ENCODE measurements at places on chromosomes 5 and 9. TPM values are rescaled to one million over a fixed set of nuclear protein-coding genes. Genes with fewer than 3 reads are reported as not detected.

GRCh38 chr9:90176901-90177300 lies 465.7 kb downstream of the DIRAS2 start:
- DNase-seq = no peak

- peak; percentile 28 for DNase-seq
Measured at GRCh38 chr9:115945009-115945431, 208.6 kb upstream of the PAPPA start.

- DNase-seq = no peak
Measured at GRCh38 chr5:34900652-34901051, 14.7 kb downstream of the RAD1 start.

DNA sequence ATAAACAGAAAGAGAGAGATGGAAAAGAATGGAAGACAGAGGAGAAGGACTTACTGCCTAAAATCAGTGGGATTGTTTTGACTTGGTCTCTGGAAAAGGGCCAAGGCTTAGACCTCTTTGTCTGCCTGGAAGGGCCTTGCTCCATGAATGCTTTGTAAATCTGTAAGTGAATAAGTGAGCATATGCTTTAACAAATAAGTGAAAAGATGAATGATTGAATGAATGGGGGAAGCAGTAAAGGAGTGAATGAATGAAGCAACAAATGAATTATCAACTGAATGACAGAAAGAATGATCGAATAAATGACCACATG lies 5.5 kb downstream of the KCNIP1 start:
- DNase-seq = no peak

DNA sequence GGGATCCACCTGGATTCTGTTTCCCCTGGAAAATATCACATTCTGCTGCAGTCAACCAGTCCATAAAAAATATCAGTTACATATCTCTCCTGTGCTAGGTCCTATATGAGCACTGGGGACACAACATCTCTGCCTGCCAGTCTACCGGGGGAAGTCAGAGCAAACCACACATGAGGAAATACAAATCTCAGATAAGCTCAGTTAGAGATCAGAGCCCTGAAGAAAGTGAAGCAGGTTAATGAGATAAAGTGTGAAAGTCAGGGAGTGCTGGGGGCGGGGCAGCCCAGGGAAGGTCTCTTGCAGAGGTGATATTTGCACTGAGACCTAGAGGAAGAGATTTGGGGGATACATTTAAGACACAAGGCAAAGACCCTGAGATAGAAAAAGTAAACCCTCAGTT lies 67.8 kb upstream of the SLC1A1 start:
- DNase-seq = no peak

DNA sequence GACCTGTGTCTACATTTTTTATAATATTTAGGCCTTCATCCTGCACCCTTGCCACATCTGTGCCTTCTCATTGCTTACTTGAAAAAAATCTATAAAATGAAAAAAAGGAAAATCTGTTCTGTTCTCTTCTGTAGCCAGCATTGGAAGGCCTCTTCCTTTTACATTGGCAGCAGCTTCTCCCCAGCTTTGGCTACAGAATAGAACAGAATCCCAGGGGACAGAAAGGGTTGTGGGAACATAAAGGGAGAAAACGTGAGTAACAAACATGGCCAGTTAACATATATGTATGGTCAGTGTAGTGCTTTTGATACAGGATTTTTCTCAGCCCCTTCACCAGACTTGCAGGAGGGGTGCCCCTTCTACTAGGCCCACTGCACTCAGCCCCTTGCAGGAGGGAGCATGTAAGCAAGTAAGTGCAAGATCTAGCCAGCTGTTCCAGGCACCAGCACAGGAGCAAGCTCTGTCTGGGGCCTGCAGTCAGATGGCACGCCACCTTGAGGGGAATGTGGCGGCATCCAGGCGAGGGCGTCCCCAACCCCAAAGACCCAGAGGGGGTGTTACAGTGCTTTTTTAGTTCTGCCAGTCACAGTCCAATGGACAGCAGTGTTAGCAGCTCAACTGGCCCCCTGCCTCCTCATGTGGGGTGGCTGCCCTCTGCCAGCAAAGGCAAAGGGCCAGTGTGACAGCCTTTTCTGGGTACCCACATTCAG lies 330.5 kb upstream of the ZNF462 start:
- no peak for DNase-seq

- no peak for DNase-seq
Measured at GRCh38 chr9:130765137-130766020, 69.7 kb upstream of the ABL1 start.

DNA sequence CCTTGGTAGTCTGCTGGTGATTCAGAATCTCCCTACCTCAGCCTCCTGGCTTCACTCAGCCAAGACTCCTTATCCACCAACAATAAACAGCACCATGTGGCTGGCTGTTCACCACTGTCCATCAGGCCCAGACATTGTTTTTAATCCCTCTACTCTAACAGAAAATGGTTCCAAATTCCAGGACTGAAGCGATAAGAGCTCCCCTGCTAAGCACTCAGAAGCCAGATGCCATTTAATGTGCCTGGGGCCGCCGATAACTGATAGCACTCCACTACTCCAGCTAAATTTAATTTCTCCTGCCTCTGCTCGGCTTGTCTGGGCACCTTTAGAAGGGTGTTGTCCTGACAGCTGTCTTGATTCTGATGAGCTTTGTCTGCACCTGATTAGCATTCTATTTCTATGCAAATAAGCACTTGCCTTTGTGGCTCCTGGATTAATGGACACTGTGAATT lies 47.1 kb downstream of the ZNF622 start:
- DNase-seq = peak; percentile 47

DNA sequence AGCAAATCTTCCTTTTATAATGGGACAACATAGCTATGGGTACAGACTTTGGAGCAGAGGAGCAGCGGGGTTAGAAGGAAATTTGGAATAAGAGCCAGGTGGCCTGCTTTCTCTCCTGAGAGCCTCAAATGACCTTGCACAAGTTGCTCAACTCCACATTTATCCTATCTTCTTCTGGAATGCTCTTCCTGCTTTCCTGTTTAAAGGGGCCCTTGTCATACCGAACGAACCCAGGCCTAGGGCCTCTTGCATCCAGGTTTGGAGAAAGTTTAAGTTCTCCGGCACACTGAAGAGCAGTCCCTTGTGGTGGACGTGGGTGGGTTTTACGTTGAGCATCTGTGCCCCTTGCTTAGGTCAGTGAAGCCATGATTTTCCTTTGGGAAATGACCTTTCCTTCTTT lies 197.9 kb upstream of the NR3C1 start:
- no peak for DNase-seq

DNA sequence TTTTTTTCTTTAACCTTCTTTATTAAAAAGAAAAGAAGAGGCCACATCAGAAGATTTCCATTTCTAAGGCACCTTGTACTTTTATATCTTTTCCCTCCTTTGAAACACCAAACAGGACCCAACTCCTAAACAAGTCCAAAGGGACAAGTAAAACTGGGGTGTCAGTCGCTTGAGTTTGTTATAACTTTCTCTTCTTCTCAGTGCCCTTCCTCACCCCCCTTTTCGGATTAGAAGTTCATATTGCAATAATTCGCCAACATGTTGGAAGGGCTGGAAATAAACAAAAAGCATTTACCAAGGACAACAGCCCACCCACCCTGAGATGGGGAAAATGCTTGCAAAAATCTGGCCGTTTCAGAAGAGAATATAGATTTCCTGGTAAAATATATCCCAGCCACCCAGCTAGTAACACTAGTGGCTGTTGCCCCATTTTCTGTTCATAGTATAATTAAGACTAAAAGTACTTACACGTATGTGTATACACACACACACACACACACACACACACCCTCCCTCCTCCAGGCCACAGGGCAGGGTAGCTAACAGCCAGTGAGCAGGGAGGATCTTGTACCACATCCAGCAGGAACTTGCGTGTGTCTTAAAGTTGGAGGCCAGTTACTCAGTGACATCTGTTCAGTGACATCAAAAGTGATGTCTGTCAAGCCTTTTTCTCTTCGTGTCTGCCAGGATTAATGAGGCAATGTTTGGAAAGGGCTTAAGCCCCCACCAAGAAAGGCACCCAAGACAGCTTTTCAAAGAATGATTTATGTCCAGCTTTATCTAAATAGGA lies 149.1 kb upstream of the KLF4 start:
- DNase-seq = peak; percentile 72

- DNase-seq = no peak
Measured at GRCh38 chr9:137048655-137049543, 2.9 kb upstream of the NPDC1 start.

- no peak for DNase-seq
Measured at GRCh38 chr5:174409971-174410370, 314.4 kb upstream of the MSX2 start.

DNA sequence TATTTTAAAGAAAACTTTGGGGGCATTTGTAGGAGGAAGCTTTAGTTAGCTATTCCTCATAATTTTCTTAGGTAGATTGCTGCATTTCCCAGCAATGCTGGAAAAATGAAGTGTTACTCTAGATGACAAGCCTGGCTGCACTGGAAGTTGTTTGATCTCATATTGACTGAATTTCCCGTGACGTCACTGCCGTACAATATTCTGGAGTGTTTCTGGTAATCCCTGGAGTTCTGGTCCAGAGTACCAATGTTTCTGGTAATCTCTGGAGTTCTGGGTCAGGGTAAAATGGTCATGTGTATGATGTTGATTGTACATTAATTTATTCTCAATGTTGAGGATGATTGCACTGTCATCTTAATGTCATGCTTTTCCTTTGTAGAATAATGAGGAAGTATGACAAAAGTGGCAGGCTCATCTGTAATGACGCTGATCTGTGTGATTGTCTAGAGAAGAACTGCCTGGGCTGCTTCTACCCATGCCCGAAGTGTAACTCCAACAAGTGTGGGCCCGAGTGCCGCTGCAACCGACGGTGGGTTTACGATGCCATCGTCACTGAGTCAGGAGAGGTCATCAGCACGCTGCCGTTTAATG lies 26.2 kb downstream of the ARL14EPL start:
- no peak for DNase-seq

- DNase-seq = no peak
Measured at GRCh38 chr9:78118742-78119473, 87.3 kb upstream of the GNAQ start.

GRCh38 chr9:95756986-95757385 lies 118.5 kb upstream of the ERCC6L2 start:
- no peak for DNase-seq

DNA sequence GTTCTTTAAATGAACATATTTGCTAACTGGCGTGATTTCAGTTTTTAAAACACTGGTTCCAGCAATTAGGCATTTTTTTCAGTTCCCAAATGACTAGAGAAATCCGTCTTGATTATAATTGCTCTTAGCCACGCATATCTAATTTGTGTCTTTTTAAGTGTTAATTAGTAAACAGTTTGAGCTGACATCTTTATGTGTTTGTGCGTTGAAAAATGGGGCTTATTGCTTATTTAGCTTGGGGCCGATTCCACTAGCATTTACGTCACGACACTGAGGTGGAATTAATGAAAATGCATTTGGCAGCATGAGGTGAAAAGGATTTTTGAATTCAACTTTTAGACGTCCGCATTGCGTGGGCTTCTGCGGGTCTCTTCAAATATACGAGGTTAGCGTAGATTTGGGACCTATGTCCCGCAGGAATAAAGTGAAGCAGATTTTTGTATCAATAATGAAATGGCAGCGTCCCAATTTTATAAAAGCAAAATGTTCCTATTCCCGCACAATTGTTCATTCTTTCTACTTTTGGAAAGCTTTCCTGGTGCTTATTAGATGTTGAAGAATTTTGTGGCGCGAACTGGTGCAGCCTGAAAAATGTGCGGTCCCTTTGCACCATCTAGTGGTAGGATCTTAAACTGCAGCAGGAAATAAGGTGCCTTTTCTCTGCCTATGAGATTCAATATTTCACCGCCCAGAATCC lies 122.7 kb upstream of the LMX1B start:
- DNase-seq = no peak

GRCh38 chr9:130254747-130255630 lies 10.6 kb upstream of the HMCN2 start:
- no peak for DNase-seq

DNA sequence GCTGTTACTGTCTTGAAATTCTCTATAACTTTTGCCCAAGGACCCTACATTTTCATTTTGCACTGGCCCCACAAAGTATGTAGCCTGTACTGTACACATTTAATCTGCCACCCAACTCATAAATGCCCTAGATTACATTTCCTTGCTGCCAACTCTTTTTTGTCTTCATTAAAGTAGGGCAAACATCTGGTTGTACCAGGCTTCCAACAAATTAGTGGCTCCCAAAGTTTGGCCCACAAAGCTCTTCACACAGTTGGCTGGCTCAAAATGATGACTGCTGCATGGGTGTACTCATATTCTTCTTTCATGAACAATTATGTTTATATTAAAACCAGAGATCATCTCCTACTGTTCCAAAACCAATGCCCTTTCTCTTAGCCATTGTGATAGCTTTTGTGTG lies 45.3 kb downstream of the GNA14 start:
- no peak for DNase-seq

DNA sequence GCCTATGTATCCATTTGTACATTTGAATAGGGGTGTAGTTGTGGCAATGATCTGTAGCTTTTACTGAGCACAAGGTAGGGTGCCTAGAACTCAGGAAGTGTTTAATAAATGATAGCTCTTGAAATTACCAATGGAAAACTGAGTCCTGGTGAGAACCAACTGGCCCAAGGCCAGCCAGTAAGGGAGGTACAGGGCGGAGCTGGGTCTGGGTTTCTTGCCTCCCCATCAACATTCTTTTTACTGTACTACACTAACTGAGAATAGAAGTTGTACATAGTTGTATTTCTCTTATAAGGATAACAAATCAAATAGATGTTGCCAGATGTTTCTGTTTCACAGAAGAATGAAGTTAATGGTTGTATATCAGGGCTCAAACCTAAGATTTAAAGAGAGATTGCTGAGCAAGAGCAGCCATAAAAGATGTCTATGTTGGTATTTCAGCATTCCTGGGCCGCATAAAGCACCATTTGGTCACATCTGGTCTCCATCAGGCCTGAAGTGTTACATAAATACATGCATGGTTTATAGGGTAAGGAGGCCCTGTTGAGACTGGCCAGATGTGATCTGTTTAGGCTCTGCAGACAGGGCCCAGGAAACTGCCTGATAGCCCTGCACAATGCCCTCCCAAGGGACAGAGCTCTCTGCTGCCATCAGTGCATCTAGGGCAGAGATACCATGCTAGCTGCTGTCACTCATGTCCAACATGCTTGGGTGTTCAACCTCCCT lies 210.5 kb downstream of the NXNL2 start:
- no peak for DNase-seq

- no peak for DNase-seq
Measured at GRCh38 chr9:69822116-69822750, 1.6 kb downstream of the CFAP95 start.

GRCh38 chr5:122172207-122172606 lies 42.9 kb downstream of the ZNF474 start:
- DNase-seq = no peak

GRCh38 chr9:129202613-129203555 lies 24.8 kb upstream of the IER5L start:
- peak; percentile 90 for DNase-seq

Gene ACOT12
- total RNA-seq = not detected

Gene LCN15
- 0.41 TPM for total RNA-seq

Gene MYMK
- not detected for total RNA-seq

Gene ZFP2
- 1.2 TPM for total RNA-seq

Gene TSSK1B
- 0.10 TPM for total RNA-seq

Gene FOXD4L4
- total RNA-seq = not detected

Gene PLPP1
- total RNA-seq = 56.8 TPM

Gene APBB3
- 11.4 TPM for total RNA-seq

Gene ADAMTS13
- total RNA-seq = 2.3 TPM

Gene DRD1
- total RNA-seq = 0.55 TPM
